ENCODE measurements at places on chromosomes 16 and 17.

DNA sequence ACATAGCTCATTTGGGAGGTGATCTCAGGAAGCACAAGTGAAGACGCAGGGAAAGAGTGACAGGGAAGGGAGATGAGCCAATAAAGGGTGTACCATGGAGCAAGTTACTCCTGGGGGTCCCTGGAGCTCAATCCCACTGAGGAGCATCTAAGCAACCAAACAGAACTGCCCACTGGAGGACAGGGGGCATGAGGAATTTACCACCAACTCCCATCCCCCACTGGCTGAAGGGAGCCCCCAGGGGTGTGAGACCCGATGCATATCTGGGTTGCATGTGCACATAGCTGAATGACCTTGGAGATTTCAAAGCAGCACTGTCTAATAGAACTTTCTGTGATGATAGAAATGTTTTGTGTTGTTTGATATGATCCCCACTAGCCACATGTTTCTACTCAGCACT, 29.6 kb downstream of the C16orf82 start:
- no peak for DNase-seq

GRCh38 chr16:26128296-26128695, 436.5 kb downstream of the HS3ST4 start:
- DNase-seq, result no peak

GRCh38 chr16:87490096-87490798, 2.6 kb downstream of the ZCCHC14 start:
- DNase-seq, result no peak

DNA sequence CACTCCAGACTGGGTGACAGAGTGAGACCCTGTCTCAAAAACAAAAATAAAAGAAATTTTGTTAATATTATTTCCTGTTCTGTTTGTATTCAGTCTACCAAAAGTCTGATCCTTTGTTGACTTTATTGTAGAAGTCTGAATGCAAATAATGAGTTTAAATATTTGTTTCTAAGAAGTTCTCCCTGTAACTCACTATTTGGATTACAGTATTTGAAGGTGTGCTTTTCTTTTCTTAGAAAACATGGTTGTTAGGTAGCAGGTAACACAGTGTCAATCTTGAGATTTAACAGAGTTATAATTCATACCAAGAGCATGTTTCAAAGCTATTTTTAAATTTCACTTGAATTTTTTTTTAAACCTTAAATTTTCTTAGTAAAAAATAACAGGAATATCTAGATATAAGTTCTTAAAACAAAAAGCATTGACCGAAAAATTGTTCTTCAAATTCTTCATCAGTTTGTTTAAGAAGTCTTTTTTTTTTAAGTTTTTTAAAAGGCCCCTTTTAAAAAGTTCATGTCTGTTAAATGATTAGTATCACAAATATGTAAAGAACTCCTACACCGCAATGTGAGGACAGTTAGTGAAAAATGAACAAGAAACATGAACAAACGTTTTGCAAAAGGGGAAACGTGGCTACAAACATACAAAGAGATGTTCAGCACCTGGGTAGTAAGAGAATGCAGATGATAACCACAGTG, 35.0 kb downstream of the GAN start:
- no peak for DNase-seq

- DNase-seq, result no peak
Observed at GRCh38 chr16:68369697-68370580, 59.1 kb downstream of the PRMT7 start.

DNA sequence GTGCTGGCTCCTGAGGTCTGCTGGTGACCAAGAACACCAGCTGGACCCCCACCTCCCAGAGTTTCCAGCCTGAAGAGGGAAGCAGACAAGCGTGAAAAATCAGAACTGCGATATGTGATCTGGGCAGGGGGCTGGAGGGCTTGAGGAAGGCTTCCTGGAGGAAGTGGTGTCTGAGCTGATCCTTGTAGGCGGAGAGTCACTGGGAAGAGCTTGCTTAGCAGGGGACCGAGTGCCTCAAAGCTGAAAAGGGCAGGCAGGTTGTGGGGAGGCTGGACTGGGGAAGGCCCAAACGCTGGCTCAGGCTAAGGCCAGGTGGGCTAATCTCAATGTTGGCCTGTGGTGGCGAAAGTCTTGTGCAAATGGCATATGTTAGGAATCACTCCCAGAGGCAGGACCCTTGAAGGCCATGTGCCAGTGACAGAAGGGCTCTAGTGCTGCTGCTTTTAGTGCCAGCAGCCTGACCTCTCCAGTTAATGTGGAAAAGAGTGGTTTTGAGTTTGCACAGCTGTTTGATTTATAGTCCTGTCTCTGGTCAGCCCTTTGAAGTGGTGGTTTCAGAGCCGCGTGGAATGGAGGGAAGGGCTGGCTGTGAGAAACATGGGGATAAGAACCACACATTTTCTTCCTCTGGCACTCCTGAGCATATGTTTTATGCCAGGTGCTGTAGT, 85.3 kb upstream of the LGALS9 start:
- no peak for DNase-seq
